A549 treated with AZD2906 at 1 μM for 4 hours (cell line): ENCODE measurements at places on chromosomes 2 and 18. TPM values are rescaled to one million over a fixed set of nuclear protein-coding genes. Genes with fewer than 3 reads are reported as not detected.

CCDC102B gene
- 0.22 to 0.39 TPM (median 0.29 TPM) in 5 replicates for total RNA-seq

CXCR2 gene
- total RNA-seq, result 0.05 TPM in 1 of 5 replicates, not detected in the others

DNER gene
- 10.0 to 13.7 TPM (median 11.8 TPM) in 5 replicates for total RNA-seq

YIPF4 gene
- 36.3 to 52.5 TPM (median 48.2 TPM) in 5 replicates for total RNA-seq

CNRIP1 gene
- 1.3 to 2.1 TPM (median 1.6 TPM) in 5 replicates for total RNA-seq

MYCN gene
- 0.03 TPM in 3 of 5 replicates, not detected in the others for total RNA-seq

HMSD gene
- 0.09 to 0.29 TPM (median 0.24 TPM) in 3 of 5 replicates, not detected in the others for total RNA-seq

MPHOSPH10 gene
- 35.3 to 48.5 TPM (median 37.3 TPM) in 5 replicates for total RNA-seq

OTOS gene
- total RNA-seq, result 0.20 TPM in 1 of 5 replicates, not detected in the others

MEP1B gene
- total RNA-seq, result 0.04 to 0.10 TPM (median 0.05 TPM) in 5 replicates

CNGA3 gene
- total RNA-seq, result 0.02 to 0.11 TPM (median 0.03 TPM) in 4 of 5 replicates, not detected in the other

SPR gene
- 90.8 to 137 TPM (median 128 TPM) in 5 replicates for total RNA-seq

TIMM21 gene
- 44.6 to 60.4 TPM (median 55.5 TPM) in 5 replicates for total RNA-seq

SCN2A gene
- 0.03 TPM in 1 of 5 replicates, not detected in the others for total RNA-seq

CTLA4 gene
- not detected in 5 replicates for total RNA-seq

SKA1 gene
- total RNA-seq, result 10.0 to 14.8 TPM (median 10.6 TPM) in 5 replicates

NTSR2 gene
- total RNA-seq, result 0.05 to 0.08 TPM in 2 of 5 replicates, not detected in the others

STRADB gene
- total RNA-seq, result 18.1 to 25.4 TPM (median 23.8 TPM) in 5 replicates

LOXL3 gene
- total RNA-seq, result 0.31 to 0.60 TPM (median 0.49 TPM) in 5 replicates

TMEM247 gene
- total RNA-seq, result not detected in 5 replicates

IMPA2 gene
- 80.3 to 107 TPM (median 101 TPM) in 5 replicates for total RNA-seq

BOLA3 gene
- 117 to 140 TPM (median 121 TPM) in 5 replicates for total RNA-seq

GPR155 gene
- 0.11 to 0.45 TPM (median 0.19 TPM) in 5 replicates for total RNA-seq

FRZB gene
- total RNA-seq, result 0.04 to 0.13 TPM (median 0.11 TPM) in 5 replicates

FZD7 gene
- total RNA-seq, result 5.9 to 6.7 TPM (median 6.4 TPM) in 5 replicates

CCT4 gene
- total RNA-seq, result 287 to 306 TPM (median 297 TPM) in 5 replicates

IGFBP5 gene
- 0.13 to 0.20 TPM (median 0.16 TPM) in 5 replicates for total RNA-seq

TMEM17 gene
- 3.9 to 4.6 TPM (median 4.2 TPM) in 5 replicates for total RNA-seq

ASB18 gene
- not detected in 5 replicates for total RNA-seq

PGAP1 gene
- 2.0 to 2.5 TPM (median 2.3 TPM) in 5 replicates for total RNA-seq

GBX2 gene
- total RNA-seq, result 1.6 to 3.1 TPM (median 2.3 TPM) in 5 replicates

GCKR gene
- 0.10 to 0.42 TPM (median 0.32 TPM) in 5 replicates for total RNA-seq

ZSCAN30 gene
- total RNA-seq, result 0.67 to 0.88 TPM (median 0.84 TPM) in 5 replicates

PSMA8 gene
- not detected in 5 replicates for total RNA-seq

ABCG5 gene
- not detected in 5 replicates for total RNA-seq

ANKRD29 gene
- 13.8 to 18.8 TPM (median 17.3 TPM) in 5 replicates for total RNA-seq

HRH4 gene
- 0.03 TPM in 1 of 5 replicates, not detected in the others for total RNA-seq

UGP2 gene
- 93.8 to 128 TPM (median 104 TPM) in 5 replicates for total RNA-seq

EVX2 gene
- 0.01 TPM in 1 of 5 replicates, not detected in the others for total RNA-seq

LAMA1 gene
- 0.06 to 0.16 TPM (median 0.09 TPM) in 5 replicates for total RNA-seq

TANK gene
- 26.7 to 45.9 TPM (median 30.2 TPM) in 5 replicates for total RNA-seq

CYS1 gene
- total RNA-seq, result 1.0 to 1.9 TPM (median 1.7 TPM) in 5 replicates
